ENCODE measurements at places on chromosomes 16 and 17.

GRCh38 chr17:65231662-65232335, 94.6 kb downstream of the RGS9 start:
- DNase-seq, result peak; percentile 59

GRCh38 chr17:19284005-19284959, 47.1 kb downstream of the EPN2 start:
- no peak for DNase-seq

DNA sequence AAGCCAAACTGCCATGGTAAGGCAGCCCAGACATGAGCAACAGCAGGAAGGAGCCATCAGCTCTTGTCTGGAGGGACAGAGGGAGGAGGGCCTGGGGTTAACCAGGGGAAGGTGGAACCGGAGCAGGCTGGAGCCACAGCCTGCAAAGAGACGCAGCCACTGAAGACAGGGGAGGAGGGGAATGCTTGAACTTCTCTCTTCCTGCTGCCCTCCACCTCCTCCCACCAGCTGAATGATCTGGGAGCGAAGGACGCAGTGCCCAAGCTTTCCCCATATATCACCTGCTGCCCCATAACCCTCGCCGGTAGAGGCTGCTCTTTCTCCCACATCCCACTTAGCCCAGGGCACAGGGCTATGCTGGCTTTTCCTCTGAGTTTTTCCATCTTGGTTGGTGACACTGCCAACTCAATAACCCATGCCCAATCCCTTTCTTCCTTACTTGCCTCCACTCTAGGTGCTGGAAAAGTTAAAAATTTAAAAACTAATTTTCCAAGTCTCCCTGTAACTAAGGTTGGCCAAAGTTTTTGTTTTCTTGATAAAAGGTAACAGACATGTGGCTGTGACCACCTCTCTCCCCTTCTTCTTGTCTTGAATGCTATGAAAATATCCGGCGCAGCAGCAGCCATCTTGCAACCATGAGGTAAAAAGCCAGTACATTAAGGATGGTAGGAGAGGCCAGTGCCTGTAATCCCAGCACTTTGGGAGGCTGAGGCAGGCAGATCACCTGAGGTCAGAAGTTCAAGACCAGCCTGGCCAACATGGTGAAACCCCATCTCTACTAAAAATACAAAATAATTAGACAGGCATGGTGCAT, 21.8 kb upstream of the CACNG4 start:
- no peak for DNase-seq

- peak; percentile 20 for DNase-seq
These were observed 132.7 kb upstream of the HSBP1 start for GRCh38 chr16:83674931-83675535.

DNA sequence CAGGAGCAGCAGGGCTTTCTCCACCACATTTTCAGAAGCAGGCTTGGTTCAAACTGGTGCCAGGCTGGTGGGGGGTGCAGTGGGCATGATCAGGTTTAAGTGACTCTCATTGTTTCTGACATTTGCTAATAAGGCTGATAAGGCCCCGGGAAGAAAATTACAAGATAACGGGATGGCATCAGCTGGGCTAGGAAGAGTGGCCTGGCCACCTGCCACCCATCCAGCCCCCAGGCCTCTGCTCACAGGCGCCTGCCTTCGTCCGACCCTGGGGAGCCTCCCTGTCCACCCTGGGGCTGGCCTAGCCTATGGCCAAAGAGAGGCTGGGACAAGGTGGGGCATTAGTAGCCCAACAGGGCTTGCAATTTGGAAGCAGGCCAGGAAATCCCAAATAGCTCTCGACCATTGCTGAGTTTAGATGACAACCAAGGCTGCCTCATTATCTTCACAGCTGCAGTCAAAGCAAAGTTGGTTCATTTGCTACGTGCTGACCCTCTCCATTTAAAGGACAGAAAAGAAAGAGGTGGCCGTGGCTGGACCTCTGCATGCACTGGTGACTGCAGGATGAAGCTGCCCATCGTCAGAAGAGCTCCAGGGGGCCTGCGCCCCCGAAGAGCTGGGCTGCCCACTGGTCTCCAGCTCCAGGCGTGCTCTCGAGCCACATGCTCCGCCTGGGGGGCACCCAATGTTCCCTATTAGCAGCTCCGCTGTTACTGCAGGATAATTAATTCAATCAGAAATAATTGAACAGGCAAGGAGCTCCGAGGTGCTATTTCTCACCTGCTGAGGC, 44.9 kb downstream of the PEMT start:
- DNase-seq, result no peak

- DNase-seq, result no peak
These were observed 14.7 kb downstream of the C17orf67 start for GRCh38 chr17:56819030-56819429.

DNA sequence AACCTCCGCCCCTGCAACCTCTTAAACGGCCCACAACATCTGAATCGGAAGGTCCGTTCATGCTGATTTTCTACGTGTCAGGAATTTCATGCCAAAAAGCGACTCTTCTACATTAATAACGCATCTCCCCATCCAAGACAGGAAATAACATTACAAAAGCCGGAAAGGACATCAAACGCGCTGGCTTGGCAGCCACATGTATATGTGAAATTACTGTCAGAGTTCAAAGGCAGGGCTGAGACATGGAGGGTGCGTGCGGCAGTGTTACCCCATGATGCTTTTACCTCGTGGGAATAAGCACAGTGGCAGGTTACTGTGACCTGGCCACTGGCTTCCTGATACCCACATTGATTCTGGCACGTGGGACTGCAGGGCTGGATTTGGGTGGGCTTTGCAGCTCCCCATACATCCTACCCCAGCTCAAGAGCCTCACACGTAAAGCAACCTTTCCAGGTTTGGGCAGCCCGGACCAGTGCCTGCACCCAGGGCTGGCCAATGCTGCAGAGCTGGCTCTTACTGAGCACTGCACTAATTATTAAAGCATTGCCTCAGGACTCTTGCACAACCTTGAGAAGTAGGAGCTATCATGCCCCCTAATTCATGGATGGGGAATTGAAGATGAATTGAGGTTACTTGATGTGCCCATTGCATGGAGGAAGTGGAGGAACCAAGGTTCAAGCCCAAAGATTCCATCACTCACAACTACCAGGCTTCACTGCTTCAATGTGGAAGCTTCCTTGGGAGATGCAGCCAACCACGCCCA, 120.6 kb upstream of the FOXF1 start:
- DNase-seq, result peak; percentile 40

GRCh38 chr17:44983563-44983962, 15.5 kb upstream of the C1QL1 start:
- no peak for DNase-seq

DNA sequence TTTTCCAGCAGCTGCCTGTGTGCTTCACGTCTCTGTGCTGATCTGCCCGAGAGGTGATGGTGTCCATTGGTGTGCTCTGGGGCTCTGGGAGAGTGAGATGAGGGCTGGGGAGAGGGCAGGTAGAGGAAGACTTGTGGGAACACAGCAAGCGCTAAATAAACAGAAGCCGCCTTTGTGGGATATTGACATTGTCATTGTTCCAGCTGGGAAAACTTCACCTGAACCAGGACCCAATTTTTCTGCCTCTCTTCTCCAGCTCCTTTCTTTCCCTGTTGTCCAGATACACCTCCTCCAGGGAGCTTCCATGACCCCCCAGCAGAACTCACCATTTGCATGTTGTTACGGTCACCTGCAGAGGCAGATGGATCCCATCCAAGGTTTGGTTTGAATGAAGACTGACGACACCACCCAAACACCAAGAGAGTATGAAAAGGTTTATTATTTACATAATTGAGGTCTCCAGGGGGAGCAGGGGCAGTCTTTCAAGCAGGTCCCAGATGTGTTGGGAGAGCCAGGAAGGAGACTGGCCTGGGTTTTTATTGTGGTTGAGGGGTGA, 3.6 kb upstream of the ITGA3 start:
- DNase-seq, result no peak

GRCh38 chr17:20116683-20117309, 107.6 kb downstream of the SPECC1 start:
- peak; percentile 48 for DNase-seq

- DNase-seq, result peak; percentile 66
These were observed 232.8 kb downstream of the SEC14L1 start for GRCh38 chr17:77373299-77374169.

DNA sequence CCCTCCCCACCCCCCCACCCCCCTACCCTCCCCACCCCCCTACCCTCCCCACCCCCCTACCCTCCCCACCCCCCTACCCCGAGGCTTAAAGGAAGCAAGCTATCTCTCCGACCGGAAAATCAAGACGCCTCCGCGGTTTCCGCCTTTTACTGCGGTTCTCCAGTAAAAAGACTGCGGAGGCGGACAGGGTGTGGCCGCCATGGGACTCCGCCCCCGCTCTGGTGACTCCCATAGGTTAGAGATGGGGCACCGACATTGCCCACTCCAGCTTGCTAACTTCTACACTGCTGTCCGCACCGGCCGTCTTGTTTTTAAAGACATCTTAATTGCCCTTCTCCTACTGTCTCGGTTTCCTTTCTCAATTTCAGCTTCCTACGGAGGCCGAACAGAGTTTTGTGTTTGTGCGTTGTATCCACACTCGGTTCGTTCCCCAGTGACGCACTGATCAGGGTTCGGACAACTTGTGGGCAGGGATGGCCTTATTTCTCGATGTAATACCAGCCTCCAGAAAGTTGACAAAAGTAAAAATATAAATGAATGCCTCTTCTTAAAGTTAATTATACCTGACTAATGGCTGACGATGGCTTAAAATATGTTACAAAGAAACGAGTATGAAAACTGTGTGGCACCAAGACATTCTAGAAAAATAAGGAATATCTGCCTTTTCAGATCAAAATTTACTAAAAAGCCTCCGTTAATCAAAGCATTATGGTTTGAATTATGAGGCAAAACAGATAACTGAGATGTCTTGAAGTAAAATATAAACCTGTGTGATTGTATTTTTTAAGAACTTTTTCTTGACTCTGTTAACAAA, 1.1 kb upstream of the ZNF200 start:
- DNase-seq, result no peak

- no peak for DNase-seq
These were observed 5.9 kb downstream of the UBALD2 start for GRCh38 chr17:76270770-76271668.

GRCh38 chr17:7224110-7224509, 4.4 kb downstream of the ACADVL start:
- DNase-seq, result no peak

DNA sequence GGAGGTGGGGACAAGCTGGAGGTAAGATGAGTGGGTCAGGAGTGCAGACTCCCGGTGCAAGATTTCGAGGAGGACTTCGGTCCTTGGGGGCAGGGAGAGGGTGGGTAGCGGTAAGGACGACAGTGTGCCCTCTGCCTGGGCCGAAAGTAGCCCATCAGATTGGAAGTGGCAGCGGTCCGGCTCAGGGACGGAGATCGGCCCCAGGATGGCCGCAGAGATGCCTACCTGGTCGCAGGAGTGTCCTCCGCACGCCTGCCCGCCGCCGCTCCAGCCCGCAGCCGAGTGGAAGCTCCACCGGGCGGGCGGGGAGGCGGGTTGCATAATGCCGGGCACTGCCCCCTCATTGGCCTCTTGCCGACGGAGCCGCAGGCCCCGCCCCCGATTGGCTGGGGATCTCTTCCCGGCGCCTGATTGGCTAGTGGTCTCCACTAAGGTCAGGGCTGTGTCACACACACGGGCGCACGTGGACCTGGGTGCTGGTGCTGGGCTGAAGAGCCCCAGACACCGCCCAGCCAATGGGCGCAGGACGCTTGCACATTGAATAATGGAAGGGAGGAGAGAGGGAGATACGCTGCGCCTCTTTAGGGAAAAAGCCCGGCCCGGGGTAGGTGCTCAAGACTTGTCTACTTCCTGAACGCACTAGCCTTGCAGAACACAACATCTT, at the start of gene PER1:
PER1 (minus strand) TSS at position 293 of the 664 bp plus-strand sequence. CDS start 1,698 bp downstream, outside the sequence.
- DNase-seq, result peak; percentile 95

DNA sequence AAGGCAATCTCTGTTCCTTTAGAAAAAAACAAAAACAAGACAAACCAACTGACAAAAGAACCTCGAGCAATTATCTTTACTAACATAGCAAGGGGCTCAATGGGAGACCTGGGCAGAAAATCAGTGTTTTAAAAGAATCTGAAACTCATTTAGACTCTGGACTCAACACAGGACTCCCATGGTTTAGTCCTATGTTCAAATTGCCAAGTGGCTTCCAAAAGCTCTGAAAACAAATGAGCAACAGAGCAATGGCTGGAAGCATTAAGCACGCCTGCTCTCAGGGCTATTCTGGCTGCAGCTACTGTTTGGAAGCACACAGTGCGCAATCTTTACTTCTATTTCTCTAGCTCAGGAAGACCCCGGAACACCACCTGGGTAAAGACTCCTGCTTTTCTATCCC, 162.0 kb downstream of the AATF start:
- no peak for DNase-seq

- DNase-seq, result no peak
These were observed 4.0 kb upstream of the CDH11 start for GRCh38 chr16:65125871-65126270.

- no peak for DNase-seq
These were observed 69.8 kb upstream of the DNAH17 start for GRCh38 chr17:78647032-78647431.

DNA sequence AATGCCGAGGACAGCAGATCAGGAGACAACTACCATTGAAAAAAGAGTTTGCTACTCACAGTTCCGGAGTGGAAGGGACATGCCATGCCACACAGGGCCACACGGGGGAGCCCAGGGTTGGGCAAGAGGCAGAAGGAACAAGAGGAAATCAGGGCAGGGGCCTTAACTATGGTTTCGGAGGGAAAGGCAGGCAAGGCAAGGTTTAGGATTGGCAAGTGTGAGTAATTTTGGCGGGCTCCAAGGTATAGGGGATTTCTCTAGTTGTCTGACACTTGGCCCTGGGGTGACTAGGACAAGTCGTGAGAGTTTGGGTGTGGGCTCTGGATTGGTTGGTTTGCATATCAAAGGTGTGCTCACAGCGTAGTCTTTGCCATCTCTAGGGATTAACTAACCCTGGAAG, 27.0 kb upstream of the NTN1 start:
- DNase-seq, result peak; percentile 84

- DNase-seq, result no peak
These were observed 124.3 kb downstream of the MAP2K6 start for GRCh38 chr17:69538795-69539194.

DNA sequence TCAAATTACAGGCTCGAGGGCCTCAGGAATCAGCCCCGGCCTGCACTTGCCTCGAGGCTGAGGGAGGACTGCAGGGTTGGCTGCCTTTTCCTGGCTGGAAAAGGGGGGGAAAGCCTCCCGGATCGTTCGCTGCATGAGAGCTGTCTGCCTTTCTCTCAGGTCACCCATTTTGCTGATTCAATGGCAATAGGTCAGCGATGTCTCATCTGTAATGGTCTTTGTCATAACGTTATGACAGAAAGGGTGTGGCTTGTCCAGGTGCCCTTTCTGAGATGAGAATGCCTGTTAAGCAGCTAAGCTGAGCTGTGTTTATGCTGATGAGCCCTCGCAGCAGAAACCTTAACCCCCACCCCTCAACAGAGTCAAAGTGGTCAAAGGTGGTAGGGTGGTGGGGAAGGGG, 81.8 kb downstream of the AKAP1 start:
- DNase-seq, result no peak

DNA sequence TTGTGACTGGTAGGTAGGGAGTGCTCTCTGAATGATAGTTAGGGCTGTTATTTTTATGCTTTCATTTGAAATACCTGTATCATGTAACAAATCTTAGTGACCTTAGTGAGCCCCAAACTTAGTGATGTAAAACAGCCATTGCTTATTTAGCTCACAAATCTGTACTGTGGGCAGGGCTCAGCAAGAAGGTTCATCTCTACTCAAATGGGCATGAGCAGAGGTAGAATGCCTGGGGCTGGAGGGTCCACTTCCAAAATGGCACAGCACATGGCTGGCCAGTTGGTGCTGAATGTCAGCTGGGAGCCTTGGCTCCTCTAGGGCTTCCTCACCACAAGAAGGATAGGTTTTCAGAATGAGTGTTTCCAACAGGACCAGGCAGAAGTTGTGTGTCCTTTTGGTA, 49.3 kb upstream of the FOXF1 start:
- no peak for DNase-seq
